A549 treated with ZK216348 at 1 μM for 4 hours (cell line): ENCODE measurements at places on chromosomes 1 and 21. TPM values are rescaled to one million over a fixed set of nuclear protein-coding genes. Genes with fewer than 3 reads are reported as not detected.

SV2A gene
- total RNA-seq, result 0.06 to 0.15 TPM (median 0.09 TPM) in 5 replicates

KIF17 gene
- 1.4 to 2.5 TPM (median 2.0 TPM) in 5 replicates for total RNA-seq

YBX1 gene
- total RNA-seq, result 764 to 846 TPM (median 825 TPM) in 5 replicates

SLAMF7 gene
- total RNA-seq, result 1.1 to 2.9 TPM (median 1.4 TPM) in 5 replicates

MLLT11 gene
- 9.5 to 20.3 TPM (median 17.4 TPM) in 5 replicates for total RNA-seq

TMCO2 gene
- not detected in 5 replicates for total RNA-seq

LCE1E gene
- not detected in 5 replicates for total RNA-seq

SLC5A3 gene
- total RNA-seq, result 1.4 to 3.9 TPM (median 3.4 TPM) in 5 replicates

CRABP2 gene
- 6.6 to 13.0 TPM (median 9.6 TPM) in 5 replicates for total RNA-seq

FCRL2 gene
- not detected in 5 replicates for total RNA-seq

DYNLT5 gene
- not detected in 5 replicates for total RNA-seq

AMY1B gene
- total RNA-seq, result not detected in 5 replicates

SLC45A1 gene
- 3.7 to 9.5 TPM (median 8.6 TPM) in 5 replicates for total RNA-seq

S100A7A gene
- total RNA-seq, result not detected in 5 replicates

CELA3B gene
- total RNA-seq, result not detected in 5 replicates

ENAH gene
- total RNA-seq, result 58.0 to 98.7 TPM (median 83.0 TPM) in 5 replicates

CHI3L1 gene
- total RNA-seq, result 0.18 TPM in 1 of 5 replicates, not detected in the others

ASCL5 gene
- 0.11 to 0.27 TPM (median 0.23 TPM) in 3 of 5 replicates, not detected in the others for total RNA-seq

ADGRL4 gene
- not detected in 5 replicates for total RNA-seq

RGS16 gene
- total RNA-seq, result 0.14 to 0.33 TPM (median 0.24 TPM) in 5 replicates

ITLN2 gene
- 0.14 to 1.1 TPM (median 0.36 TPM) in 5 replicates for total RNA-seq

UQCRH gene
- total RNA-seq, result 379 to 664 TPM (median 408 TPM) in 5 replicates

RNU1-2 gene
- not detected in 5 replicates for total RNA-seq

IGSF5 gene
- total RNA-seq, result not detected in 5 replicates

OR2G6 gene
- total RNA-seq, result not detected in 5 replicates

HES3 gene
- total RNA-seq, result not detected in 5 replicates

KPRP gene
- total RNA-seq, result not detected in 5 replicates

MTARC2 gene
- 11.1 to 13.7 TPM (median 12.9 TPM) in 5 replicates for total RNA-seq

DNAJC8 gene
- total RNA-seq, result 70.6 to 86.4 TPM (median 78.1 TPM) in 5 replicates

LCE3A gene
- not detected in 5 replicates for total RNA-seq

TYW3 gene
- total RNA-seq, result 15.4 to 20.5 TPM (median 18.2 TPM) in 5 replicates

CRYZL1 gene
- total RNA-seq, result 11.7 to 14.0 TPM (median 13.3 TPM) in 5 replicates

FMO5 gene
- 0.08 to 0.68 TPM (median 0.38 TPM) in 5 replicates for total RNA-seq

CYP4X1 gene
- total RNA-seq, result not detected in 5 replicates

LHX8 gene
- total RNA-seq, result 0.81 to 1.4 TPM (median 1.2 TPM) in 5 replicates

PRDM16 gene
- total RNA-seq, result 0.07 to 0.31 TPM (median 0.27 TPM) in 5 replicates

RHBDL2 gene
- total RNA-seq, result 1.0 to 2.5 TPM (median 2.1 TPM) in 5 replicates

ADAM30 gene
- not detected in 5 replicates for total RNA-seq

RAB3GAP2 gene
- total RNA-seq, result 8.3 to 14.5 TPM (median 13.6 TPM) in 5 replicates

LCE1D gene
- not detected in 5 replicates for total RNA-seq

FCRL6 gene
- not detected in 5 replicates for total RNA-seq

URB1 gene
- total RNA-seq, result 8.2 to 14.5 TPM (median 12.1 TPM) in 5 replicates

FCGR2B gene
- total RNA-seq, result not detected in 5 replicates

LEMD1 gene
- total RNA-seq, result not detected in 5 replicates

OPTC gene
- total RNA-seq, result not detected in 5 replicates

PSEN2 gene
- total RNA-seq, result 20.4 to 33.1 TPM (median 28.3 TPM) in 5 replicates

NIBAN1 gene
- 0.68 to 1.6 TPM (median 1.0 TPM) in 5 replicates for total RNA-seq
